ENCODE measurements at places on chromosomes 3 and 15.
A peak's percentile ranks its signal among the peaks of the same experiment; 100 is the strongest.

DNA sequence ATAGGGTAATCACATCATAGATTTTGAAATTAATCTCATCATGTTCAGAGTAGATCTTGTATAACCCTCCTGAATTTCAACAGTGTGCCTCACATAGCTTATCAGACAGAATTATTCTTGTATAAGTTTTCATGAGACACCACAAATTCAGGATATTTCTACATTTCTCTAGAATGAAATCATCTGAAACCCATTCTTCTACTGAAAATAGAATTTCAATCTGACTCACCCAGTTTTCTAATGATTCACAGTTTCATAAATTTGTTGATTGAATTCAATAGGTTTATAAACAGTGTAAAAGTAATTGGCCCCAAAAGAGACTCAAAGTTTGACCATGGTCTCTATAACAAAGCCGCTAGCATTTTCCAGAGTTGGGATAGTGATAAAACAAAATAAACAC is 1082.6 kb upstream of the EPHA6 start:
- DNase-seq = no peak

DNA sequence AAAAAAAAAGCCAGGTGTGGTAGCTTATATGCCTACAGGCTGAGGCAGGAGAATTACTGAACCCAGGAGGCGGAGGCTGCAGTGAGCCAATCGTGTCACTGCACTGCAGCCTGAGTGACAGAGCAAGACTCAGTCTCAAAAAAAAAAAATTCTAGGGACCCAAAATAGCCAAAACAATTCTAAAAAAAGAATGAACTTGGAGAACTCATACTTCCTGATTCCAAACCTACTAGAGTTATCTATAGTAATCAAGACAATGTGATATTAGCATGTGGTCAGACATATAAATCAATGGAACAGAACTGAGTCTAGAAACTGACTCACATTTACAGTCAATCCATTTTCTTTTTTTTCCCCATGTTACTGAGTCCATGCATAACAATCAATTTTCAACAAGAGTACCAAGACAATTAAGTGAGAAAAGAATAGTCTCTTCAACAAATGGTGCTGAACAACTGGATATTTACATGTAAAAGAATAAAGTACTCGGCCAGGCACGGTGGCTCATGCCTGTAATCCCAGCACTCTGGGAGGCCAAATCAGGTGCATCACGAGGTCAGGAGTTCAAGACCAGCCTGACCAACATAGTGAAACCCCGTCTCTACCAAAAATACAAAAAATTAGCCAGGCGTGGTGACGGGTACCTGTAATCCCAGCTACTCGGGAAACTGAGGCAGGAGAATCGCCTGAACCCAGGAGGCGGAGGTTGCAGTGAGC is 11.9 kb downstream of the PRKAR2A start:
- no peak for DNase-seq

DNA sequence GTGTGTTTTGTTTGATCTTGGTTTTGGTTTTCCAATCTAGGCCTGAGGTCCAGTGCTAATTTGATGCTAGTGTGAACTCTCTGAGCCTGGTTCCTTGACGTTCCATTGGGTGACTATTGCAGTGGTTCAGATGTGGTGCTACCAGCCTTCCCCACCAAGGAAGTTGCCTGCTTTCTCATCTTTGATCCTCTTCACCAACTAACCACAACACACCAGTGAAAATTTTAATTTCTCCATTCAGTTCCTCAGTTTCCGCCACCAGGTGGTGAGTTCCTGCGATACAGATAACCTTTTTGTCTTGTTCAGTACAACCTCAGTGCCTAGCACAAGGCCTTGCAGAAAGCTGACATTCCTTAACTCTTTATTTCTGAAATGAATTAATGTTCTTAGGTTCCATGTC is 337.4 kb upstream of the TPRG1 start:
- DNase-seq = peak; percentile 6

DNA sequence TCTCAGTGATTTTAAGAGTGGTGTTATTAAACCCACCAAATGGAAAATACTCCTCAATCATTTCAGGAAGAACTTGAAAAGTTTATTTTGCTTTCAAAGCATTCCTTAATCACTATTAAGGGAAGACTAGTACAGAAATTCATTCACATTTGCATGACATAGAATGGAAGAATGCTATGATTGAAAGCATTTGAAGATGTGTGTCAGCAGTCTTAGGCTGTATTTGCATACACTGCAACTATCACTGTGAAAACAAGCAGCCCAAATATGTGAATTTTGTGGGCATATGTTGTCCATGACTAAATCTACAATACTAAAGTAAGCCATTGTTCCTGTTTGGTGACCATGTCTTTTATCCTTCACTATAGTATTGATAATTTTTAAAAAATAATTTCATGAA is 95.8 kb downstream of the CNTN3 start:
- no peak for DNase-seq

DNA sequence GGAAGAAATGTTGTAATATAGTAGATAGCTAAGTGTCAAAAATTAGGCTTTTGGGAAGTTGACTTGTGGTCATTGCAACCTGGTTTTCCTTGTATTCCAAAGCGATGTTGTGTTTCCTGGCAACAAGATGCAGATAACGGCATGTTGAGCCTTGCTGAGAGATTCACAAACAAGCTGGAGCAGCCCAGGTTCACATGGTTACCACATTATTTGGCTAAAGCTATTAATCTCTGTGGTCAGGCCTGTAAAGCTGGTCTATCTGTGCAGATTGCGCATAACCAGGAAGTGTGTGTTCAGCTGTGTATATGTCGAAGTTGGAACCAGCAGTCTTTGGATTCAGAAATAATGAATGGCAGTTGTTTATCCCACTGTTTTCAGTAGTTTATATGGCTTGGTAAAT is 6.6 kb downstream of the TIPARP start:
- no peak for DNase-seq

DNA sequence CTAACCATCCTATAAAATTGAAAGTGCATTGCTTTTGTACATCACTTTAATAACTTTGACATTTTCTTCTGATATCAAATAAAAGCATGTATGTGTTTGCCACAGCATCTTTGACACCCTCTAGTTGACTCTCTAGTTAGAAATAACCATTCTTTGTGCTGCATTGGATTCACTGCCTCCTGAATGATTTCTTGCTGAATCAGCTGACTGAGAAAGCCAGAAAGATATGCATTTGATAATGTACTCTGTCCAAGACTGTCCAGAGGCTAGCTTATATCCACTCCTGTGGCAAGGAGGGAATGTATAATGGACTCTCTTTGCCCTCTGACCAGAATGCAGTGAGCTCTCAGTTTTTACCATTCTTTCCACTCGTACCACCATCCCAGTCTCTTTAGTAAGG is 6.2 kb downstream of the RAB11A start:
- no peak for DNase-seq

DNA sequence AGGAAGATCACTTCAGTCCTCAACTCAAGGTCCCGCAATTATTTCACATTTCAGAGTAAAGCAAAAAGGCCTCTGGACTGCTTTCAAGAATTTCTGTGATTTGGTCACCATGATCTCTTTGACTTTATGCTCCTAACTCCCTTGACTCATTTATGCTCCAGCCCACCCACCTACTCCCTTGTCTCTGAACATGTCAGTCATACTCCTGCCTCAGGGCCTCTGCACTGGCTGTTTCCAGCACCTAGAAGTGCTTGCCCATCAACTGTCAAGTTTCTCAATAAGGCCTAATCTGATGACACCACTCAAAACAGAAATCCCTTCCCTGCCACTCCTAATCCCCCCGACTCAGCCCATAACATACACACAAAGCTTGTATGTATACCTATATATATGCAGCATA is 36.1 kb upstream of the CSPG5 start:
- no peak for DNase-seq

DNA sequence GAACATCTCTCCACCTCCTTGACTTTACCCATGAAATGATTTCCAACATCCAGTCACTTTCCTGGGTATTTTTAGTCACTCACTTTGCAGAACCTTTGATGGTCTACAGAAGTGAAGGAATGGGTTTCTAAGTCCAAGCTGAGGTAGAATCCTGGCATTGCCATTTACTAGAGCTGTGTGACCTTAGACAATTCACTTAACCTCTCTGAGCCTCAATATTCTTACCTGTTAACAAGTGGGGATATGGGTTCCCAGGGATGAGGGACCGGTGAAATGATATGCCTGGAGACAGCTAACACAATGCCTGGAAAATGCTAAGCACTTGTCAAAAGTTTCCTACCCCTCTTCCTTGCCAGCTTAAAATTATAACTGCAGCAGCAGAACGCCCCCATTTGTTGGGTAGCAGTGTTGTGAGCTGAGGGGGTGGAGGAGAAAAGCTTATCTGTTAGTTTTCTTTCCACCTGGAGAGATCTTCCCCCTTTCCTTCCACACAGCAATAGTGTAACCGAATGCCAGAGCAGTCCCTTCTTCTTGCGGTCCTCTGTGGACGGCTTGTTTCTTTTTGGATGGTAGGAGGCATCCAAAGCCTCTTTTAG is 319.2 kb upstream of the LRRFIP2 start:
- no peak for DNase-seq

Measured in activated CD4-positive, alpha-beta T cell treated with anti-CD3 and anti-CD28 coated beads, Interleukin-2, Interleukin-4, amounts not matched to agents 100 ng/mL and 50 ng/mL, durations not matched to agents 16 hours and 8 hours (primary cell).